ENCODE measurements at places on chromosomes 16 and 17.

DNA sequence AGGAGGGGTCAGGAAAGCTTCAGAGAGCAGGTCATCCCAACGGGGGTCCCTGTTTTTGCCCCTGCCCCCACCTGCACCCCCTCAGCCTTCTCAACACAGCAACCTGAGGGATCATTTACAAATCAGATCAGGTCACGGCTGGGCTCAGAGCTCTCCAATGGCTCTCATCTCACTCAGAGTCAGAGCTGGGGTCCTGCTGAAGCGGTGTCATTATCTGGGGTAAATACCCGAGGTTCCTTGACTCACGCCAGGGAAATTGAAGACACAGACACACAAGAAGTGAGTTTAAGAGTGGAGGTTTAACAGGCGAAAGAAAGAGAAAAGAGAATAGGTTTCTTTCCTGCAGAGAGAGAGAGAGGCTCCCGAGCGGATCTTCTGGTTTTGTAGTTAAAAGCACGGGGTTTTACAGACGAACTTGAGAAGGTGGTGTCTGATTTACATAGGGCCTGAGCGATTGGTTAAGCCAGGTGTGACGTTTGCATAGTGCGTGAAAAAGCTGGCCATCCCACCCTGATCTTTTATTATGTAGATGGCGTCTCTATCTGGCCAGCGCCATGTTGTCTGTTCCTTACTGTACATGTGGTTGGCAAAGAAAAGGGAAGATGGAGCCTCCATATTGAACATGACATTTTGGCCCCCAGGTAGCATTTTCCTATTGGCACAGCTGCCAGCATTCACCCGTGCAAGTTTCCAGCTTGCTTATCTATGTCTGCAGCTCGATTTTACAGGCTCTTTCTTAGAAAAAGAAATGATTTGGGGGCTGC is 51.4 kb downstream of the WSB1 start:
- no peak for DNase-seq

DNA sequence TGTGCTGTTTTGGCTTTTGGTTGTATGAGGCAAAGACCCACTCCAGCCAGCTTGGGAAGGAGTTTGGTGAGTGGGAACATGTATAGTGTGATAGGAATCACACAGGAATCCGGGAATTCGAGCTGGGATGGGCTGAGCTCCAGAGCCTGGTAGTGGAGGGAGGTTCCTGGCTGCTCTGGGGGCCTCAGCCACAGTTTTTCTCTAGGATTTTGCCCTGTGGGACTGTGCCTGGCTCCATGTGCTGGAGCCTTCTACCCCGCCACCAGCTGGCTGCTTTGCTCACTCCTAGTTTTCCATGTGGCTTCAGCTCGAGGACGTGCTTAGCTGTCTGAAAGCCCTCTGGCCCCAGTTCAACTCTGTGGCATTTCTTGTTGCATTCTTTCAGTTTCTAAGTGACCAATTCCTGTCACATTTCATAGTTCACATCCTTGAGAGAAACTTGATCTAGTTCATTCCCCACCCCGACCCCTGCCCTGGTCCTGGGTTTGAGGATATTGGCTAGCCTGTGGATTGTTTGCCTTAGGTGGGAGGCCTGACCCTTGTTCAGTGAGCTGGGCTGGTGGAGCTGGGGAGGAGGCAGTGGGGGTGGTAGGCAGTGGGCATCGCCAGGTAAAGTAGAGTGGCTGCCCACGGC is 5.0 kb downstream of the SEC14L1 start:
- no peak for DNase-seq

- DNase-seq: no peak
Measured at GRCh38 chr17:45791935-45792334, 7.8 kb downstream of the CRHR1 start.

GRCh38 chr17:55420067-55420775 is 1.4 kb downstream of the MMD start:
- DNase-seq: peak; percentile 62

- no peak for DNase-seq
Measured at GRCh38 chr16:4796982-4797804, 2.0 kb downstream of the SMIM22 start.

- DNase-seq: no peak
Measured at GRCh38 chr17:33291248-33292200, 1.6 kb downstream of the ASIC2 start.

GRCh38 chr17:64632606-64633005 is 29.5 kb downstream of the SMURF2 start:
- DNase-seq: no peak

GRCh38 chr17:47698749-47699535 is 5.0 kb downstream of the TBKBP1 start:
- peak; percentile 87 for DNase-seq

DNA sequence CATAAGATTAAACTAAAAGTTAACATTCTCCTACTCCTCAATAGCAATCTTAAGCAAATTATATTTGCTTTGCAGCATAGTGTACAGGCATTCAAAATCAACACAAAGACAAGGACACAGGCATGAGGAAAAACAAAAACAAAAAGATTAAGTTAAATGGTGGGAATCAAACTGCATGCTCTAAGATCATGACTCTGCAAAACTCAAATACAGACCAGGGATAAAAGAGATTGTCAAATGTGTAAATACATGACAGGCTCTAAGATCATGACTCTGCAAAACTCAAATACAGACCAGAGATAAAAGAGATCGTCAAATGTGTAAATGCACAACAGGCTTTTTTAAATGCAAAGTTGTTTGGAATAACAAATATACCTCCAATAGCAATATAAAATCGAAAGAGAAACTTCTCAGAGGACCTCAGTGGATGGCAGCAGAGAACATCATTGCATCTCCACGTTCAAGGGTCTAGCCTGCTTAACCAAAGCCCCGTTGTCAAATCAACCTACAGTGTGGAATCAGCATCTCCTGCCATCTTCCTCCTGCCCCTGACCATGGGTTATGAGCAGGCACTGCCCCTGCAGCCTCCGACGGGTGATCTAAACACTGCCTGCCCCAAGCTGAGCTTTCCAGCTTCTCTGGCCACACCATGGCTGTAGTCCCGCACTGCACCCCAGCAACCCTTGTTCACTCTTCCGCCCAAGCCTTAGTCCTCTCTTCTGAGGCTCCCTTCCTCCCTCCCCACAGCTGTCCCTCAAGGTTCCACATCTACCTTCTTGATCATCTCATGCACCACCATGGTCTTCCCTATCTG is 446.1 kb downstream of the SOX9 start:
- DNase-seq: no peak

DNA sequence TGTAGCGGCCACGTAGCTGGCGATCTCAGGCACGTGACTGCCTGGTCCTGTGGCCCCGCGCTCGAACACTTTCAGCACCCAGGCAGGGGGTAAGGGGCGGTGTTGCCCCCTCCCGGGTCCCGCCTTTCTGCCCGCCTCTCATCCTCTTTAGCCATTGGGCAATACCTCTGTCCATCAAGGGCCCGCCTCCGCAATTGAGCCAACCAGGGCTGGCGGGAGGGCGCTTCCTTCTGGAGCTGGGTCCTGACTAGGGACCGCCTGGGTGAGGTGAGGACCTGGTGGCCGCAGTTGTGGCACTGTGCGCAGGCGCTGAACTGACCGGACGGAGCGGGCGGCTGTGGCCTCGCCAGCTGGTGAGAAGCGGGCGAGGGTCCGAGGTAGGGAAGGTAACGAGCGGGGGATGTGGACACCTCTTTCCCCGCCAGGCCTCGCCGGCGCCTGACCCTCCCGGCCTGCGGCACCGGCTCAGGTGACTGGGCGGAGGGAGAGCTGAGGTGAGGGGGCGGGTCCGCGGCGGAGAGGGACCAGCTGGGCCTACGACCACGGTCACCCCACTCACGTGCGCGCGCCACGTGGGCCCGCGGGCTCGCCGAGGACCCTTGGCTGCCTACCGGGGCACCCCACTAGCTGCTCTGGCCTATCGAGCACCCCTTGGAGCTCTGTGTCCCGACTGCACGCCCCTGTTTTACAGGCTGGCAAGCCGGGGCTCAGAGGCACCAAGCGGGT is at the start of gene PDP2:
Gene PDP2, plus strand, starts transcription at position 228 of the 726 bp plus-strand sequence. CDS start 3,770 bp downstream, outside the sequence.
- DNase-seq: peak; percentile 93

GRCh38 chr16:47872225-47872624 is 283.6 kb downstream of the ABCC12 start:
- DNase-seq: no peak

GRCh38 chr16:47753659-47754058 is 292.5 kb downstream of the PHKB start:
- no peak for DNase-seq

DNA sequence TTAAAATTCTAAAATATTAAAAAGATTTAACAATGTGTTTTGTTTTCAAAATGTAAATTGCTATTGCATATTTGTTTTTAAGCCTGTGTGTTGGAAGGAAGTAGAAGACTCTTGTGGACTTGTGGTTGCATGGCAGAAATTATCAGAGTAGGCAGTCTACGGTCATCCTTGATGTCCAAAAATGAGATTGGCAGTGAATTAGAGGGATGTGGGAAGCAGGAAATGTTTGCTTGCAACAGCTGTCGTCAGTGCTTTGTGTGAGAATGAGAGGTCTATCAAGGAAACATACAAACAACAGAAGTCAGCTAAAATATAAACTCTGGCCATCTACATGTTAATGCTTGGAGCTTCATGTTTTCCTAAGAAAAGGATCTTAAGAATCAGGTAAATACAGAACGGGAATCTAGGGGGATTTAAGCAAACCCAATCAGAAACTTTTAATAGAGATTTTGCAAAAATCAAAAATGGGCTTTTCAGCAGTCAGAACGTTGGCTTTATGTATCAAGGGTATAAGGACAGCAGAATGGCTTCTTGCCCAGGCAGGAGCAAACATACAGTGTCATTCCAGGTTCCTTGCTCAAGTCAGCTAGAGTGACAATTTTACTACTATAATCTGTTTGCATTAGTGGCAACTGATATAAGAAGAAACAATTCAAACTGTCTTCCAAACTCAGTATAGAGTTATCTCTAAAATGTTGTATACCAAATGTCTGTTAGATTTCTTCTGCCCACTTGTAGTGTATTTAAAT is 196.7 kb downstream of the CYB561 start:
- no peak for DNase-seq

- no peak for DNase-seq
Measured at GRCh38 chr17:80482555-80483308, 6.3 kb upstream of the NPTX1 start.

GRCh38 chr17:64117981-64118979 is 11.7 kb downstream of the ERN1 start:
- no peak for DNase-seq

DNA sequence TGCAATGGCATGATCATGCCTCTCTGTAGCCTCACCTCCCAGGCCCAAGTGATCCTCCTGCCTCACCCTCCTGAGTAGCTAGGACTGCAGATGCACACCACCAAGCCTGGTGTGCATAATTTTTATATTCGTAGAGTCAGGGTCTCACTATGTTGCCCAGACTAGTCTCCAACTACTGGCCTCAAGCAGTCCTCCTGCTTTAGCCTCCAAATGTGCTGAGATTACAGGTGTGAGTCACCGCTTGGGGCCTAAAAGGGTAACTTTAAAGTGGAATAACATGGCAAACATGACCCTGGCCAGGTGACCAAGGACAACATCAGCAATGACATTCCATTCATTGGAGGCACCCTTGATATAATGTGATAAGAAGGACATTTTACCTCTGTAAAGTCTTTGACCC is 26.1 kb downstream of the HSBP1 start:
- no peak for DNase-seq

- no peak for DNase-seq
Measured at GRCh38 chr16:9837481-9837880, 344.7 kb downstream of the GRIN2A start.

GRCh38 chr17:42230225-42230624 is 35.9 kb upstream of the GHDC start:
- peak; percentile 23 for DNase-seq

DNA sequence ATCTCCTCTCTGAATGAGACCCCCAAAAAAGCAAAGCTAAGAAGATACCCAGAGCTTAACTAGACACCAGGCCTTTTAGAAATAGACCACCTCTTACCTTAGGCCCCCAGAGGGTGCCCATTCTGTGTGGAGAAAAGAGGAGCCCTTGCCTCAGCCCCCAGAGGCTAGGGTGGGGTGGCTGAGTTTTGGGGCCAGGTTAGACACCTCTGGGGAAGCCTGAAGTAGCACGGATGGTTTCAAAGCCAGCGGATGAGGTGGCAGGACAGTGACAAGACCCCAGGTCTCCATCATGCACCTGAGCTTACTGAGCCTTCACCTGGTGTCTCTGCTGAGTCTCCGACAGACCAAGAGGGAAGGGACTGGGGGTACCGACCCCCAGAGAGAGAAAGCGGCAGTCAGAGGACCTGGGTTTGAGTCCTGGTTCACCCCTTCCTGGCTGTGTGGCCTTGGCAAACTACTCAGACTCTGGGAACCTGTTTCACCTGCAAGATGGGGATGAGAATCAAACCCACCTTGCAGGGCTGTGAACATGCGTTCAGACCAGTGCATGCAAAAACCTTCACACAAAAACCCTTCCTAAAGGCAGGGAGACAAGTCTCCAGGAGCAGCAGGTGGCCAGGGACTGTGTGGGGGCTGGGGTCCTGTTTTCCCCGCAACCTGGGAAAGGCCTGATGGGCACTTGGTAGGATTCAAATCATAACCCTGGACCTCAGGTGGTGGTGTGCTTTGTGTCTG is 7.7 kb downstream of the SCGB1C2 start:
- DNase-seq: peak; percentile 15

- DNase-seq: peak; percentile 38
Measured at GRCh38 chr16:88430524-88431446, 22.3 kb upstream of the ZFPM1 start.

- no peak for DNase-seq
Measured at GRCh38 chr16:10561425-10561824, 19.0 kb downstream of the EMP2 start.

- no peak for DNase-seq
Measured at GRCh38 chr17:66893382-66893781, 58.5 kb downstream of the CACNG5 start.

DNA sequence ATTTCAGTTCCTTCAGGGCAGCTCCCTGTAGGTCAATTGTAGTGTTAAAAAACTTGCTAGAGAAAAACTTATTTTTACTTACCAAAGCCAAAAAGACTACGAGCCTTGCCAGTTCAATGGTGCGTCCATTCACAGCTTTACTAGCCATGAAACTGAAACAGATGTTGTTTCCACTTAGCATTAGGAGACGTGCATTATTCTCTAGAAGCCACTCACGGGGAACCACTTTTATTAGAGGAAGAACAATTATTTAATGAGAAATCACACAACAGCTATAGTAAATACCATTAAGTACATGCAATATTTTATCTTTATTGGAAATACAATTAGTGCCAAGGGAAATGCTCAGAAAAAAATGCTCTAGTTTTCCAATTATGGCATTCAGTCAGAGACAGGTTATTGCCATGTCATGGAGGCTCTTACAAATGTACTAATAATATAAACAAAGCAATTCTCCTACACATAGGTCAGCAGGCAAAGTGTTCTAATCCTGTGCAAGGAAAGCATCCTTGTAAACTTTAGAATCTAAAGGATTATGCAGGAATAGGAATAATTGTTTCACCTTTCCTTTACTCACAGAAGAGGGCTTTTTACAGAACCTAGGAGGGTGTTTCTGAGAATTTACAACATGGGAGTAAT is 17.4 kb downstream of the LASP1NB start:
- DNase-seq: no peak

- no peak for DNase-seq
Measured at GRCh38 chr17:2338315-2338657, 985 bp downstream of the SGSM2 start.

GRCh38 chr17:68320943-68321555 is 29.8 kb downstream of the ARSG start:
- no peak for DNase-seq

GRCh38 chr17:55436224-55437158 is 14.9 kb upstream of the MMD start:
- no peak for DNase-seq

- DNase-seq: no peak
Measured at GRCh38 chr16:50389900-50390299, 21.1 kb upstream of the BRD7 start.
